ENCODE measurements at places on chromosomes 7 and 10.

DNA sequence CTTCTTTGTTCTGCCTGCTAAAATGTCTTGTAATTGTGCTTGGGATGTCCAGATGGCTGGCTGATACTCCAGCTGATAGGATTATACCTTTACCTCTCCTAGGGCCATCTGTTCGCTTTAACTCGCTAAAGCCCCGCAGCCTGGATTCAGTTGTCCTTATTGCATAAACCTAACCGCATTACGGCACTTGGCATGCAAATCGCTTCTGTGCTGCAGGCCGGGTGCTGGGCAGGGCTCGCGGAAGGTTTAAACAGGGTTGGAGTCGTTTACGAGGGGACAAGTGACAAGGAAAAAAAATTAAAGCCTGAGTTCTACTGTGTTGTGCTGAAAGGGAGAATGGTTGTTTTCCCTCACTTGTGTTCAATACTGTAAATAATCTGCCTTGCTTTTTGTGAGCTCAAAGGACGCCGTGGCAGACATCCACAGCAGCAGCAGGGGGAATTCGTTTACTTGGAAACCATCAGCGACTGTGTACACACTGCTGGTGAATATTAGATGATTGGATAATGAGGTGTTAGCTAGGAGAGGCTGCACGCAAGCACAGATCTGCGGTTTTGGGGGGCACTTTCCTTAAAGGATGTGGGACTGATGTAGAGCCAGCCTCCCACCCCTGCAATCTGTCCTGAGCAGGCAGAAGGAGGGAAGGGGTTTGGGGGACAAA, 93.0 kb downstream of the EBF3 start:
- no peak for DNase-seq

- DNase-seq: no peak
Measured at GRCh38 chr7:66205741-66206090, 582 bp downstream of the TPST1 start.

- no peak for DNase-seq
Measured at GRCh38 chr7:73741600-73741999, 3.0 kb upstream of the ABHD11 start.

- DNase-seq: no peak
Measured at GRCh38 chr10:130820880-130821482, 490.5 kb downstream of the TCERG1L start.

GRCh38 chr10:113856563-113856962, 2.1 kb downstream of the NHLRC2 start:
- DNase-seq: no peak

GRCh38 chr10:81708416-81708815, 166.6 kb upstream of the NRG3 start:
- no peak for DNase-seq

- no peak for DNase-seq
Measured at GRCh38 chr10:74011017-74011416, 13.1 kb downstream of the VCL start.

GRCh38 chr7:98116656-98117461, 10.2 kb downstream of the LMTK2 start:
- no peak for DNase-seq

Data from stimulated activated CD4-positive, alpha-beta T cell treated with anti-CD3 and anti-CD28 coated beads, Interleukin-1b, Interleukin-23, amount 100 ng/mL, for 4 hours (primary cell).